A673 (cell line): ENCODE measurements at places on chromosomes 6 and 20. TPM values are rescaled to one million over a fixed set of nuclear protein-coding genes. Genes with fewer than 3 reads are reported as not detected.

Gene TMEM217
- 0.37 TPM in 1 of 2 replicates, not detected in the other for total RNA-seq

Gene SCUBE3
- total RNA-seq: 0.04 TPM in 1 of 2 replicates, not detected in the other

Gene DEFB121
- not detected in 2 replicates for total RNA-seq

Gene ETV7
- total RNA-seq: 0.33 and 0.58 TPM in 2 replicates

Gene LY86
- not detected in 2 replicates for total RNA-seq

Gene ANGPT4
- not detected in 2 replicates for total RNA-seq

Gene RIPPLY2
- total RNA-seq: 3.0 and 4.0 TPM in 2 replicates

Gene ADGRG6
- total RNA-seq: 0.46 and 0.49 TPM in 2 replicates

Gene DUSP15
- 0.31 TPM in 1 of 2 replicates, not detected in the other for total RNA-seq

Gene LY6G5B
- 18.9 and 19.4 TPM in 2 replicates for total RNA-seq

DNA sequence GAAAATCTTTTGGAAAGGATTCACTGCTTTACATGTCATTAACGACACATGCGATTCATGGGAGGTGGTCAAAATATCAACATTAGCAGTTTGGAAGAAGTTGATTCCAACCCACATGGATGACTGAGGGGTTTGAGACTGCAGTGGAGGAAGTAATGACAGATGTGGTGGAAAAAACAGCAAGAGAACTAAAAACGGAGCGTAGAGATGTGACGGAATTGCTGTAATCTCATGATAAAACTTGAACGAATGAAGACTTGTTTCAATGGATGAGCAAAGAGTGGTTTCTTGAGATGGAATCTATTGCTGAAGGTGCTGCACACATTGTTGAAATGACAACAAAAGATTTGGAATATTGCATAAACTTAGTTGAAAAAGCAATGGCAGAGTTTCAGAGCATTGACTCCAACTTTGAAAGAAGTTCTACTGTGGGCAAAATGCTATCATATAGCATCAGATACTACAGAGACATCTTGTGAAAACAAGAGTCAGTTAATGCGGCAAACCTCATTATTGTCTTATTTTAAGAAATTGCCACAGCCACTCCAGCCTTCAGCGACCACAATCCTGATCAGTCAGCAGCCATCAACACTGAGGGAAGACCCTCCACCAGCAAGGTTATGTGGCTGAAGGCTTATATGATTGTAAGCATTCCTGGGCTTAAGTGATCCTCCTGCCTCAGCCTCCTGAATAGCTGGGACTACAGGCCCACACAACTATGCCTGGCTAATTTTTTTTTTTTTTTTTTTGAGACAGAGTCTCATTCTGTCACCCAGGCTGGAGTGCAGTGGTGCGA is 19.2 kb downstream of the SRSF3 start:
- DNase-seq: no peak

DNA sequence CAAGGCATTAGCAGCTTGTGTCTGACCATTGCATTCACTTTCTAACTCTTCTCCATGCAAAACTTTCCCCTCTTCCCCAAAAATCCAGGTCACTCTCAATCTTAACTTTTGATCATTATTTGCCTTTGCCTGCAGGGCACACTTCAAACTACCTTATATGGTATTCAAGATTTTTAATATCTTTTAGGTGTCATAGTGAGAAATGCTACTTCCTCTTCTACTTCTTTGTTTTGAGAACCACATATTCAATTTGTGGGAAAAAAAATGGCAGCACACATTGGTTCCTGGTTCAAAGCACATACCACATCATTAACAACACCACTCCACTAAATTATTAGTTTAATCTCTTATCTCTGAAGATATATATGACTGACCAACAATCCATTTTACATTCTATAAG is 1267.0 kb upstream of the CITED2 start:
- no peak for DNase-seq

DNA sequence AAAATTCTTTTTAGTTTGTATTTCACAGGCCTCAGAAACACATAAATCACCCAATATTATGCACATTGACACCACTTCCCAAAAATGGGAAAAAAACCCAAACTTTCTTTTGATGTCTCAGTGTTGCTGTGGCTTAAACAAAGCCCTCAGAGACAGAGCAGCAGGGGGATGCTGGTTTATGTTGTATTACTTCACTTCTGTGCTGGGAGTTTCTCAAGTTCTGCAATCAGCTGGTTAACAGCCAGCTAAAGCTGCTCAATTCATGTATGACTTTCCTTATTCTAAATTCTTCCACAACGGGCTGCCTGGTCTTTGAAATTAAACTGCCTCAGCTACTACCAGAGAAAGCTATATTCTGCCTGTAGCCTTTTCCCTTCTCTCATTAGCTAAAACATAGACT is 5.6 kb downstream of the FILIP1 start:
- peak; percentile 61 for DNase-seq

- DNase-seq: no peak
These were observed 95.7 kb upstream of the BMP2 start for GRCh38 chr20:6671829-6672228.

DNA sequence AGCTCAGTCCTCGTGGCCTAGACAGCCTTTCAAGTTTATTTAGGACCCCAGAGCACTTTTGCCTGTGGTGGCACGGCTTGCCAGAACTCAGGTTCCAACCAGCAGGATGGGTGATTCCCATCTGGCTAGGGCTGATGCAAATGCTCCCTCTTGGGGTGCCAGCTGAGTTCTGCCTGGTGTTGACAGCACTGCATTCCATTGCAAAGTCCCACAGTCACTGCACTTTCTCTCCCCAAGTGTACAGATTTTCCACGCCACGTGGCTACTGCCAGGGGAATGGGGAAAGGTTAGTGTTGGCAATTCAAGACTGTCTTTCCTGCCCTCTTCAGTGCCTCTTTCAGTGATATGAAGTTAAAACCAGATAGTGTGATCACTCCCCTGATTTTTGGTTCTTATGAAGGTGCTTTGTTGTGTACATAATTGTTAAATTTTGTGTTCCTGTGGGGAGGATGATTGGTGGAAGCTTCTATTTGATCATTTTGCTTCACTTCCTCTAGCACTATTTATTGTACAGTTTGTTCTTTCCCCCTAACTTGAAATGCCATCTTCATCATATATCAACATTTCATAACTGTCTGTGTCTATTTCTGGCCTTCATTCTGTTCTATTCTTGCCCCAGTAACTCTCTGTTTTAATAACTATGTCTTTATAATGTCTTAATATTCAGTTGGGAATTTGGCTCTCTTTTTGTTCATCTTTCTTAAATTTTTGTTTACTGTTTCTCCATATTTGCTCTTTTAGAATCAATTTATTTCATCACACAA is 86.2 kb downstream of the CFAP61 start:
- no peak for DNase-seq

GRCh38 chr6:170132561-170132991 is 158.3 kb downstream of the DLL1 start:
- DNase-seq: no peak

GRCh38 chr20:8474027-8474668 is 342.1 kb downstream of the PLCB1 start:
- DNase-seq: no peak

GRCh38 chr6:89239338-89239737 is 22.2 kb upstream of the GABRR1 start:
- DNase-seq: peak; percentile 78

GRCh38 chr20:15310361-15310760 is 972.9 kb upstream of the FLRT3 start:
- DNase-seq: no peak

DNA sequence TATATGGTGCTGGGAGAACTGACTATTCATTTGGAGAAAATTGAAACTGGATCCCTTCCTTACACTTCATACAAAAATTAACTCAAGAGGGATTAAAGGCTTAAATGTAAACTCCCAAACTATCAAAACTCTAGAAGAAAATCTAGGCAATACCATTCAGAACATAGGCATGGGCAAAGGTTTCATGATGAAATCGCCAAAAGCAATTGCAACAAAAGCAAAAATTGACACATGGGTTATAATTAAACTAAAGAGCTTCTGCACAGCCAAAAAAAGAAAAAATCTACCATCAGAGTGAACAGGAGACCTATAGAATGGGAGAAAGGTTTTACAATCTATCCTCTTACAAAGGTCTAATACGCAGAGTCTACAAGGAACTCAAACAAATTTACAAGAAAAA is 851.3 kb upstream of the MAN1A1 start:
- no peak for DNase-seq

- no peak for DNase-seq
These were observed 605 bp upstream of the PPP1R16B start for GRCh38 chr20:38804682-38805501.

DNA sequence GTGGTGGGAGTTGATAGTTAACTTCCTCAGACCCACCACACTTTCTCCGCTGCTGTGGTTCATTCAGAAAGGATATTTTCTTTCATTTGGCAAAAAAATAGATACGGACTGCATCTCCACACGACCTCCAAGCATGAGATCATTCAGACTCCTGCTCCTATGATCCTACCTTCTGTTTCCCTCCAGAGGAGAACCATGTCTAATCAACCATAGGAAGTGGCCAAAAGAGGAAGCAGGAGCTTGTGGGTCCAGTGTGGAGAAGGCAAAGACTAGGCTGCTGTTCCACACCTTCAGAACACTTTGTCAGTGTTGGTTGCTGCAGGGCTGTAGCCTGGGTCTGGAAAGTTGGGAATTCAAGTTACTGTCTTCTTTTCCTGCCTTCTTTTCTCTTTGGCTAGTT is 10.6 kb upstream of the KIF13A start:
- DNase-seq: no peak

GRCh38 chr6:57108691-57109090 is 18.7 kb downstream of the ZNF451 start:
- no peak for DNase-seq

DNA sequence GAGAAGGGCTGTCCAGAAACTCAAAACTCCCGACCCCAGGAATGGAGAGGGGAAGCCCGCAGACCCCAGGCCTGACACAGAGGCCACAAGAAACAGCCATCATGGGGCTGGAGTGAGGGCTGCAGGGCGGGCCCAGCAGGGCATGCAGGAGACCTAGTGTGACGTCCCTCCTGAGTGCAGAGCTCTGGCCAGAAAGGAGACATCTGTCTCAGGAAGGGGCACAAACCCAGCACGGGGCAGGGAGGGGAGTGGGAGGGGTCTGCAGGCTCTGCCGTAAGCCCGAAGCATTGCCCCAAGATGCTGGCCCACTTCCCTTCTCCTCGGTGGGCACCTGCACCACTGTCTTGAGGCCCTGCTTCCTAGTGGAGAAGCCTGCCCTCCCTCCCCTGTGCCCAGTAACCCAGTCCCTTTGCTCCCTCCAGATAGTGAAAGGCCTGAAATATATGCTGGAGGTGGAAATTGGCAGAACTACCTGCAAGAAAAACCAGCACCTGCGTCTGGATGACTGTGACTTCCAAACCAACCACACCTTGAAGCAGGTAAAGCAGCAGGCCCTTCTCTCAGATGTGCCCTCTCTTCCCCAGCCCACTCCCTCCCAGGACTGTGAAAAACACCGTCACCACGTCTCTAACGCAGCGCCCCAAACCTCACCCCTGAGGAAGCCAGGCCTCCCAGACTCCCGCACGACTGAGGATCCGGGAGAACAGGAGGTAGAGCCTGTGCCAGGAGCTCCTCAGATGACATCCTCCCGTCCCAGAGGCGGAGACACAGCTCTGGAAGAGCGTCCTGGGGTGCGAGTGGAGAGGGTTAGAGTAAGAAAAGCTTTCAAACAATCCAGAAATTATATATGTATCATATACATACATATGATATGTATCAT is 9.7 kb downstream of the CST7 start:
- no peak for DNase-seq

DNA sequence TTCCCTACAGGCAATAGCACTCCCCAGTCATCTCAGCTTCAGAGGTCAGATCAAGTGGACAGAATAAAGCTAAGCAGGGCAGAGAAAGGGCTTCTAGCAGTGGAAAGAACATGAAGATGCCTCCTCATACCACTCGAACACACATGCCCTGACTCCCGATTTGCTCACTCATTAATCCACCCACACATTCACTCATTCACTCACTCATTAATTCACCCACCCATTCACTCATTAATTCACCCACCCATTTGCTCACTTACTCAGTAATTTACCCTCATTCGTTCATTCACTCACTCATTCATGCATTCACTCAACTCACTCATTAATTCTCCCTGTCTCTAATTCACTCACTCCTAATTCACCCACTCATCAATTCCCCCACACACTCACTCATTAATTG is 43.9 kb downstream of the HNF4A start:
- DNase-seq: no peak

- no peak for DNase-seq
These were observed 246.7 kb downstream of the ALDH8A1 start for GRCh38 chr6:134703206-134703605.

GRCh38 chr20:50837532-50838321 is 42.9 kb downstream of the BCAS4 start:
- peak; percentile 41 for DNase-seq

GRCh38 chr6:161110028-161110779 is 118.6 kb downstream of the MAP3K4 start:
- no peak for DNase-seq

- no peak for DNase-seq
These were observed 82.5 kb upstream of the ARID1B start for GRCh38 chr6:156694679-156695078.

- DNase-seq: no peak
These were observed 127.2 kb downstream of the CD109 start for GRCh38 chr6:73823046-73823735.
